ENCODE measurements at places on chromosomes 11 and 22. TPM values are rescaled to one million over a fixed set of nuclear protein-coding genes. Genes with fewer than 3 reads are reported as not detected.

TMPRSS13 gene
- total RNA-seq, result not detected

STIM1 gene
- total RNA-seq, result 26.8 TPM

HBG2 gene
- not detected for total RNA-seq

SLC37A2 gene
- total RNA-seq, result 0.16 TPM

HEPACAM gene
- total RNA-seq, result not detected

LRRN4CL gene
- 0.12 TPM for total RNA-seq

SAA4 gene
- not detected for total RNA-seq
